ENCODE measurements at places on chromosomes 4 and X.

GRCh38 chr4:69843301-69843700, 16.6 kb downstream of the SULT1E1 start:
- no peak for DNase-seq

DNA sequence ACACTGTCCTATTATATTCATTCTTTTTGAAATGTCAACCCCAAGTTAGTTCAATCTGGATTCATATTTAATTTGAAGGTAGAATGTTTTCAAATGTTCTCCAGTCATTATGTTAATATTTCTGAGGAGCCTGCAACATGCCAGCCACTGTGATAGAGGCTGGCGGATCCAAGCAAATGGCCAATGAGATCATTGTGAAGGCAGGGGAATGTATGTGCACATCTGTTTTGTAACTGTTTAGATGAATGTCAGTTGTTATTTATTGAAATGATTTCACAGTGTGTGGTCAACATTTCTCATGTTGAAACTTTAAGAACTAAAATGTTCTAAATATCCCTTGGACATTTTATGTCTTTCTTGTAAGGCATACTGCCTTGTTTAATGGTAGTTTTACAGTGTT, 1.6 kb downstream of the CXCL1 start:
- DNase-seq = no peak

- DNase-seq = no peak
These were observed 64.0 kb downstream of the RASGEF1B start for GRCh38 chr4:81407726-81408125.

DNA sequence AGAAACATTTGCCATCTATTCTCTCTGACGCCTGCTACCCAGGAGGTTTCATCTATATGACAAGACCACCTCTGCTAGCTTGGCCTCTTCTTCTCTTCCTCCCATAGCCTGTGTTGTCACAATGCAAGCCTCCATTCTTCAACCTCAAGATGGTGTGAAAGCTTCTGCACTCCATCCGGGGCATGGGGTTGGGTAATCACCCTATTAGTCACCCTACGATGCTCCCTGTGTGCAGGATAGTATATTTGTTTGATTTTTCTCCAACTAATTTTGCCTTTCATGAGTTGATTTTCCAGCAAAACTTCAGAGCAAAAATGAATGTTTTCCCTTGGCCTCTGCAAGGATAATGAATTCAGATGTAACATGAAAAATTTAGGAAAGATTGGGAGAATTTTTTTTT, 128.0 kb upstream of the STS start:
- DNase-seq = no peak

GRCh38 chr4:173490256-173490655, 39.8 kb downstream of the HAND2 start:
- no peak for DNase-seq

DNA sequence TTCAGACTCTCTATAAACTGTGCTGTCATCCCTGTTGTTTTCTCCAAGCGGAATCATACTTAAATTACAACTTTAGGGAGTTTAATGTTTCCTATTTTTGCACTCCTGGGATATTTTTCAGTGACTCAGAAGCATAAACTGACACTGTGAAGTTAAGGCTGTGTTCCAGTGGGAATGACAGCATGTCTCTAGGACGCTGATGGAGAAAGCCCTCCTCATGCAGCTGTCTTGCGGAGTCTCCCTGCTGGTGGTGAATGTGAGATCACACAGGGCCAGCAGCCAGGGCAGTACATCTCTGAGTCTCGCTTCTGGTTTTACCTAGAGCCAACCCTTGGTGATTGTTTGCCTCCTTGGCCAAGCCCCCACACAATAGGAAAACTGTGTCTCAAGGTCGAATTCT, 53.3 kb downstream of the NFKB1 start:
- DNase-seq = no peak

- DNase-seq = no peak
These were observed 73.5 kb downstream of the MSN start for GRCh38 chrX:65740909-65741308.

- no peak for DNase-seq
These were observed 237.6 kb downstream of the SCFD2 start for GRCh38 chr4:53128231-53128630.

- no peak for DNase-seq
These were observed 8.8 kb downstream of the CHST7 start for GRCh38 chrX:46582325-46582724.

DNA sequence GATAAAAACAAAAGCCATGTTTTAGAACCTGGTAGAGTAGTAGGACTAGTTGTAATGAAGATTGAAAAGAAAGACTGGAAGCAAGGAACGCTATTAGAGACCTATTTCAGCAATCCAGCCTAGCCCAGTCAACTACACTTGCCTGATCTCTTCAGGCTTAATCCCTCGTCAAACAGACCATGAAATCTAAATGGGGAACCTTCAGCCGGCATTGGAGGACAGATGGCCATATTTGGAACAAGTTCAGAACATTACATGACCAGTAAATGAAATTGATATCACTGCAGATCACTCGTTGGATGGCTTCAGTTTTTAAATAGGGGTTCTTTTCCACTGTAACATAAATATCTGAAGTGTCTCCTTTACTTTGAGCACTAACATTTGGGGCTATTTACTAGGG, 84.8 kb upstream of the WDR44 start:
- no peak for DNase-seq

- no peak for DNase-seq
These were observed 5.4 kb downstream of the STBD1 start for GRCh38 chr4:76311896-76312331.

GRCh38 chr4:835148-836002, 9.4 kb upstream of the CPLX1 start:
- DNase-seq = no peak

DNA sequence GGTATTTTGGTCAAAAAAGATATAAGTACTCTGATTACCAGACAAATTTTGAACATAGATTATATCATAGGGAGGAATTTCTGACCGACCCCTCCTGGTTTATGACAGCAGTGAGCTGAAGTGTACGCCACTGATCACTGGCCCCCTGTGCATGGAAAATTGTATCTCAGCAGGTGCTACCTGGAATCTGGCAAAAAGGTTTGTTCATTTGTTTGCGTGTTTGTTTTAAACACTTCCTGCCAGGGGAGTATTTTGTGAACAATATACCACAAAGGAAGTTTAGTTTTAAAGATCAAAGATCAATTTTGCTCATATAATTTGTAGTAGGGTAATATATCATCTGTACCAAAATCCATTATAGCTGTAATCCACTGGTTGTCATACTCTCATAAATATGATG, 219.7 kb upstream of the TENM3 start:
- no peak for DNase-seq

- DNase-seq = no peak
These were observed 61.3 kb downstream of the CLDN34 start for GRCh38 chrX:10028283-10029104.

DNA sequence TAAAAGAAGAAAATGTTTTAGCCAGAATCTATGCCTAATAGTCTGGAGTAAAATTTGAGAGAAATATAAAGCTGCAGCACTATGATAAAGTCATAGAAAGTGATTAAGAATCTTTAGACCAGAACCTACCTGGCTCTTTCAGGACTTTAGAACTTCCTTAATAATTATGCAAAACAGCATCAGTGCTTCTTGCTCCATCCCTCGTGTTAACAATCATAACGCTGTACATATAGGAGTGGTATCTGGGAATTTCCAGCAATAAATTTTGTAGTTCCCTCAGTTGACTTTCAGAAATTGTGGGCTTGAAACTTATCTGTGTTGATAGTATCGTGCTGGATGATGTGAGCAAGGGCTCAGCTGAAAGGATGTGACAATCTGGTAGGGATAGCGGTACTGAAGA, 102.1 kb upstream of the RASGEF1B start:
- no peak for DNase-seq

GRCh38 chrX:124938715-124939114, 381.0 kb upstream of the TEX13C start:
- no peak for DNase-seq

- DNase-seq = no peak
These were observed 48.6 kb downstream of the PLS3 start for GRCh38 chrX:115609621-115610020.

DNA sequence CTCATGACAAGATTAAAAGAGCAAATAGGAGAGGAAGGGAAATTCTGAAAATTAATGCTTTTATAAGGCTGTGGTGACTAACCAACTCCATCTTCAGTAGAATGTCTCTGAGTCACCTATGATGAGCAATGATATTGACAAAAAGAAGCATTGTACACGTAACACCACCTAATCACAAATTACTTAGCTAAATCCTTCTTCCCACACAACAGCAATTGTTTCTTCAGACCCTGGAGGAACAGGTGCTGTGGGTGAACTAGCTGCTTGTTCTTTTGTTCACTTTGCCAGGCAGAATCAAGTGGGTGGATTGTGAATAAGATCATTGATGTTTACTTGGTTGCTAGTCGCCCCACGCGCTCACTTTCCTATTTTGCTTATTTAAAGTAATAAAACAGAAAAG, 315.5 kb downstream of the CAMK2D start:
- DNase-seq = no peak

DNA sequence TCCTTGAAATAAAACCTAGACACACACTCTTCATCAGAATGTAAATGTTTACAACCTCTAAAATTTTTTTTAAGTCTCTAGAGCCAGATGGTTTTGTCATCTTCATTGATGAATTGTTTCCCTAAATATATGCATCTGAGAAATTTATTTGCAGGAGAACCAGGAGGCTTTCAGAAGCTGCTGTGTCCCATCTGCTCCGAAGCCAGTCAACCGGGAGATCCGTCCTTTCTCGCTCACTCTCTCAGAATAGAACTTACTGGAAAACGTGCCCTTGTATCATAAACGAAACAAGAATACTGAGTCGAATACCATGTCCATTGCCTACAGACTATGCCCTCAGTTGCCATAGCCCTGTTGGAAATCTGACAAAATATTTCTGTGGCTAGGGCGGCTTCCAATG, 103.5 kb downstream of the SLC34A2 start:
- no peak for DNase-seq

DNA sequence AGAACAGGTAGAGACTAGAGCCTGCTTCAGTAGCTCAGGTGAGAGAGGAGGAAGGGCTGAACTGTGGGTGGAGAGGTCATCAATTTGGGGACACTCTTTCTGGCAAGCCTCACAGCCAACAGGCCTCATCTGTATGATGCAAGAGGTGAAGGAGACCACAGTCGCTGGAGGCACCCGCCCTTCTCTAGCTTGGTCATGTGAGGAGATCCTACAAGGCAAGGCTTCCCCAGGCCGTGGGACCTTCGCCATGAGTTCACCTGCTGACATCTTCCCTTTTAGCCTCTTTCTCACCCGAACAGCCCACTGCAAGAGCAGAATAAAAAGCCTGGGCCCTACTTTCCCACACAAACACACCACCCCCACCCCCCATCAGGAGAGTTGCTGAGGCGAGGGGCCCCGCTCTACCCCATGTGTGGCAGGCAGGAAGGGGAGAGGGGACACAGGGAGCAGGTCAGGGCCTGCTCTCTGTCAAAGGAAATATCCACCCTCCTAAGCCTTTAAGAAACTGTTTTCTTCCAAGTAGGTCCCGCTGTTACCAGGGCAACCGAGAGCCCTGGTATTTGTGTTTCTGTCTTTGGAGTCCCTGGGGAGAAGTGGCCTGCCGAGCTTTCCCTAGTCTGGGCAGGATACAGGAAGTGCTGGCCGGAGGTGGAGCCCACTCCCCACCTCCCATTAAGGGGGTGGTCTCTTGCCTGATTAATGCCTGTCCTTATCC, 8.1 kb downstream of the RTL5 start:
- no peak for DNase-seq

GRCh38 chrX:109619771-109620170, 5.2 kb downstream of the KCNE5 start:
- no peak for DNase-seq

DNA sequence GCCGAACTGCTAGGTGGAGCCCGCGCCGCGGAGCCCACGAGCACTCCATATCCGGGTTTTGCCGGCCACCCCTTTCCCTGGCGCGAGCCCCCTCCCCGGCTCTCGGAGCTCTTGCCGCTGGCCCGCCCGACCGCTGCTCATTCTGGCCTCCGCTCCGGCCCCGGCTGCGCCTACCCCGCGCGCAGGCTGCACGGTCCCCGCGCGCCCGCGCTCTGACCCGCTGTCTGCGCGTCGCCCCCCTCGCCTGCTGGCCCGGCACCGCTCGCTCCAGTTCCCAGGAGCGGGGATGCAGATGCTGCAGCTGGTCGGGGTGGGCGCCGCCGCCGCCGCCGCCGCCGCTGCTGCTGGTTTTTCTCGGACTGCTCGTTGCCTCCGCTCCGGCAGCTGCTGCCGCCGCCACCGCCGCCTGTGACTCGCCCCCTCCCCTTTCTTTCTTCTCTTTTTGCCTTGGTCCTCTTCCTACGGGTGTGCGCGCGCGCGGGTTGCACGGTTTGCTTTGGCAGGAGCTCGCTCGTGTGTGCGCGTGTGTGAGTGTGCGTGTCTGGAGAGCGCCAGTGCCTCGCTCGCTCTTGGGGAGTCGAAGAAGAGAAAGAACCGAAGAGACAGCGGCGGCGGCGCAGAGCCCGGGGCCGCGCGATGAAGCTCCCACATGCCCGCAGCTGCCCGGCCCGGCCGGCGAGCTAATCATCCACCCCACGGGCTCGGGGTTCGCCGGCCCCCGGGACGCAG, at the start of gene ADGRL3:
ADGRL3 (plus strand) TSS at position 140 of the 729 bp plus-strand sequence.
- no peak for DNase-seq

- no peak for DNase-seq
These were observed 16.5 kb downstream of the SPANXN3 start for GRCh38 chrX:143500751-143501150.

DNA sequence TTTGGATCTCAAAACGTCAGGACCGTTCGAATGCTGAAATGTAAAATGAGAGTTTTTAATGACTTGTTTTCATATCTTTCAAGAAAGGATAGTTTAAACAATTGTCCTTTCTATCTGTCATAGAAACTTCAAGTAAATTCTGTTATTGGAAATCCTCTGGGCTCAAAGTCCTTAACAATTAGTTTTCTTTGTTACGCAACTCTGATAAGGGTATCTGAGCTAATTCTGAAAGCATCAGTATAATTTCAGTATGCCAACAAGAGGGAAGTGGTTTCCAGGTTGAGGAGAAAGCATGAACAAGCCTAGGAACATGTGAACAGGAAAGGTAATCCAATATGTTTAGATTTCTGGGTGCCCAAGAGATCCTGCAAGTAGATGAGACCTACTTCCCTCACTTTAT, 22.0 kb downstream of the ADH7 start:
- no peak for DNase-seq

- DNase-seq = no peak
These were observed 100.1 kb downstream of the GATB start for GRCh38 chr4:151660676-151661075.

GRCh38 chr4:38681281-38681991, 17.4 kb downstream of the KLF3 start:
- DNase-seq = no peak

GRCh38 chrX:150372280-150372679, 9.2 kb downstream of the MAMLD1 start:
- no peak for DNase-seq

- DNase-seq = no peak
These were observed 173.9 kb downstream of the GRIA3 start for GRCh38 chrX:123357941-123358340.

DNA sequence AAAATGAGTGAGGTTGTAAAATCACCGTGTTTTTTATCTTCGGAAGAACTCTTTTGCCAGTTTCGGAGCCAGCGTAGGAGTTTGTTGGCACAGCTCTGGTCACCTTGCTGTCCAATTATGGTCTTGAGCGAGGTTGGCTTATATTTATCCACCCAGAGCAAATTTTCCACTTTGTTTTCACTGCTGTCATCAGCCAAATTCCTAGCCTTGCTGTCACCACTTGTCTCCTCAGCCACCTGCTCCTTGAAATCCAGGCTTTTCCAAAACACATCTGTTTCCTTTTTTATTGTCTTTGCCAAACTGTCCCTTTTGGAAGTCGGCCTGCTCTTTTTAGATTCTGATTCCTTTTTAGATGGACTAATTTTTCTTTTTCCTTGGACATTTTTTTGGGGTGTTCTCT, 57.6 kb downstream of the RFC1 start:
- no peak for DNase-seq

- DNase-seq = peak; percentile 64
These were observed 203.3 kb downstream of the OR13H1 start for GRCh38 chrX:131747173-131747572.
